ENCODE measurements at places on chromosomes 16 and 17.

GRCh38 chr17:77365584-77366186 is 224.9 kb downstream of the SEC14L1 start:
- no peak for DNase-seq

GRCh38 chr16:10579965-10580882 is at the start of gene EMP2:
Gene EMP2, minus strand, starts transcription at chr16:10580598. Its CDS starts 32,981 bp downstream, at chr16:10547617.
- no peak for DNase-seq

GRCh38 chr16:1010251-1010650 is 28.7 kb downstream of the SOX8 start:
- no peak for DNase-seq

DNA sequence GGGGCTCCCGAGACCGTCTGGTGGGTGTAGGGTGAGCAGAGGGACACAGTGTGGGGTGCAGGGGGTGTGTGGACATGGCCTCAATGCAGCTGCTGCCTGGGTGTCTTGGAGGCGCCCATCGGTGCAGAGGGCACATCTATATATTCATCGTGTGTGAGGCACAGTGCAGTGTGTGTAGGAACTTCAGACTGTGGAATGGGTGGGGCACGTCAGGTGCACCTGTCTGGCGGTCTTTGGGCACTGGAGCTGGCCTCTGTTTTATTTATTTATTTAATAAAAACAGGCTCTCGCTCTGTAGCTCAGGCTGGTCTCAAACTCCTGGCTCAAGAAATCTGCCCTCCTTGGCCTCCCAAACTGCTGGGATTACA is 16.8 kb downstream of the LASP1 start:
- no peak for DNase-seq

GRCh38 chr16:19861811-19862327 is 22.8 kb downstream of the GPRC5B start:
- DNase-seq: no peak

DNA sequence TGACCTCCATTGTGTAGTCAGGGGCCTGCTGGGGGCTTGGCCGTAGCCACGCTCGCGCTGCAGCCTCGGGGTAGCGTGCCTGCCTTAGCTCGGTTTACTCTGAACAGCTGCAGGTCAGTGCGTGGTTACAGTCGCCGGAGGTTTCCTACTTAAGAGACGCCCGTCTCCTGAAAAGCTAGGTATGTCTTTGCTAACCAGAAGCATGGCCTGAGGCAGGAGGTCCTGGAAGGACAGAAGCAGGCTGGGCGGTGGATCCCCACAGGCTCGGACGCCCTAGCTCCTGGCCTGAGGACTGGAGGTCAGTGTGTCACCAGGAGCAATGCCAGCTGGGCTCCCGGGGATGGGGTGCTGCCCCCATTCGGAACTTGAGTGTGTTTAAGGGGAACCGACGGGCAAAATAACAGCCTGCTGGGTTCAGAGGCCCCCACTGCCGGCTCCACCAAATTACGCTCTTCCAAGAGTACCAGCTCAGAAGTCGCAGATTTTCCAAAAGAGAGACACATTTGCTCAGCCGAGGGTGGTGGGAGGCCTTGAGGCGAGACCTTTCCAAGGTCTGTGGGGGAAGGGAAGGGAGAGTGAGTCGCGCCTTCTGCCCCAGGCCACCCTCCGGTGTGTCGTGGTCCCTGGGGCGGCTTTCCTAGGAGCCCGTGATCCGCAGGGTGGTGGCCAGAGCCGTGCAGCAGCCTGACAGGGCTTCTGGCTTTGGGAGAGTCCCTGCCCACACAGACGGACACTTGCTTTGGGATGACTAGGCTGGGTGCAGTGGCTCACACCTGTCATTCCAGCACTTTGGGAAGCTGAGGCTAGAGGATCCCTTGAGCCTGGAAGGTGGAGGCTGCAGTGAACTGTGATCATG is 3.9 kb upstream of the GNG13 start:
- DNase-seq: no peak

DNA sequence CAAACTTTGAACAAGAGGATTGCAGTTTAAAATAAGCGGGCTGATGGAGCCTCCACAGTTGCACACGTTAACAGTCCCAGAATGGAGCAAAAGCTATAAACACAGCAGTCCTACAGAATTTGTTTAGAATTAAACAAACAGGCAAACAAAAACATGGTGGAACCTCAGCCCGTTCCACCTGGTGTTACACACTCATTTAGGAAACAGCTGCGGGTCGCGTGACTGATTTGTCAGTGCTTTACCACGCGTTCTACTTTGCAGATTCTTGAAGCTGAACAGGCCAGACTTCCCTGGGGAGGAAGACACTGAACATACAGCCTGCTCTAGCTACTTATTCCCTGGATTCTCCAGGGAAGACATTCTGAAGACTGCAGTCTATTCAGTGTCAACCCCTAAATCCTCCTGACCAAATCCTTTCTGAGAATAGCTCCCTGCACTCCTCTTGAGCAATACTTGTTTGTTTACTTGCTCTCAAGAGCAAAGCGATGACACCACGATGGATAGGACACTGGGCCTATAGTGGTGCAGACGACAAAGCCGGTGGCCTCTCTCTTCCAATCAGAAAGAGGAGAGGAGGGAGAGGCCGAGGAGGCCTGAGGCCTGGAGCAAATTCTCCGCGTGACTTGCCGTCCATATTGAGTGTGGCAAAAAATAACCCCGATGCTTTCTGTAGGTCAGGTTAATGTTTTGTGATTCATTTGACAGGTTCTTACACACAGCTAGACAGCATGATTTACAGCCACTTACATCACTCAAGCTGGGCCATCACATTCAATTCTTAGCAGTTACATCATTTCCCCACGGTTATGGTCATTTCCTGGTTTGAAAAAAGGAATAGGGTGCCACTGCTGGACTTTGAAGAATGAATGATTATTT is 4.0 kb upstream of the MAP1LC3B start:
- peak; percentile 99 for DNase-seq

GRCh38 chr17:72927146-72927545 is 165.3 kb downstream of the SLC39A11 start:
- DNase-seq: no peak

- no peak for DNase-seq
Observed at GRCh38 chr17:17180141-17180603, 26.0 kb downstream of the PLD6 start.

GRCh38 chr17:5035315-5035714 is at the start of gene SLC52A1:
Gene SLC52A1, minus strand, starts transcription at chr17:5035426. Its CDS starts 820 bp downstream, at chr17:5034606.
- DNase-seq: no peak

GRCh38 chr17:292016-292415 is 60.6 kb downstream of the RPH3AL start:
- no peak for DNase-seq

DNA sequence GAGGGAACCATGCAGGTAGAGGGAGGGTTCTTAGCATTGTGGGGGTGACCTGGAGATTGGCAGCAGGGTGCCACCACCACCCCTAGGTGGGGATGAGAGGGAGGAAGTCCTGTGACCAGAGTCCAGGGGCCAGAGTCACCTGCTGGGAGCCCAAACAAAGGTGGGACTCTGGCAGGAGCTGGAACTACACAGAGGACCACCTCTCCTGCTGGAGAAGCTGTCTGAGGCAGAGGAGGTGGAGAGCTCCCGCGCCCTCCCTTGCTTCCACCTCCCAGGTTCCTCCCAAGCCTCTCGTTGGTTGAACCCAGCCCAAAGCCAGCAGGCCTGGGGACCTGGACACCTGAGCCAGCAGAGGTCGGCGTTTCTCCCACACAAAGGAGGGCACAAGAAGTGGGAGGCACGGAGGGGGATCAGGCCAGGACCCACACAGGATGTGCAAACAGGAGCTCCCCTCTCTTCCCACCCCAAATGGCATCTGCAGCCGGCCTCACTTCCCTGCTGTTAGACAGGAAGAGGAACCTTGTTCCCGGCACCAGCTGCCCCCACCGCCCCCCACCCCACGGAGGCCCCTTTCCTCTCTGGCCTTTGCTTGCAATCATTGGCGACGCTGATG is 154.6 kb downstream of the SEC14L1 start:
- DNase-seq: no peak

DNA sequence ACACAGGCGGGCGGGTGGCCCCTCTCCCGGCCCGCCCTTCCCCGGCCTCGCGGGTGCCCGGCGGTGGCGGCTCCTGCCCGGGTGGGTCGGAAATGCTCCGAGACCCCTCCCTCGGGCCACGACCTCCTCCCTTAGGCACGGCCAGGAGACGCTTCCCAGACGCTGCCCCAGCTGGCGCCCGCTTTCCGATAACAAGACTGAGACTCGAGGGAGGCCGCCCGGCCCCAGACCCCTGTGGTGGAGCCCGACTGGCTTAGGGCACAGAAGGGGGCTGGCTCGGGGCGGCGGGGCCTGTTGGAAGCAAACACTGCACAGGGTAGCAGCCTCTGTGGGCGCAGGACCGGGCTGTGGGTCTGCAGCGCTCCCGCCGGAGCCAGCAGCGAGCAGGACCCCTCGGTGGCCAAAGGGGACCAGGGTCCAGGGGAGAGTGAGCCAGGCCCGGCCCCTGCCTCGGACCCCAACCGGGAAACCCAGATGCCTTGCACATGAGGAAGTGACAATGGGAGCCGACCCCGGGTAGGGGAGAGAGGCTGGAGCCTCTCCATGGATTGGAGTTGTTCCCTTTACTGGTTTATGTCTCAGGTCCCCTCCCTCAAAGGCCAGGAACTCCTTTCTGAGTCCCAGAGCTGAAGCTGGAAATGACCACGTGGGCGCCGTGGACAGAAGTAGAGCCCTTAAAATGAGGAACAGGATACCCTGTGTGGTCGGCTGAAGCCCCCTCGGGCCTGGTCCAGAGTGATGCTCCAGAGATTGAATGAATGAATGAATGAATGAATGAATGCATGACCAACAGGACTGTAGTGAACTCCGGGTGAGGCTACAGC is 19.8 kb upstream of the ADCY7 start:
- no peak for DNase-seq

GRCh38 chr17:16443511-16444257 is 28.3 kb downstream of the TRPV2 start:
- DNase-seq: no peak

GRCh38 chr17:73316919-73317505 is 5.2 kb upstream of the CDC42EP4 start:
- no peak for DNase-seq

Data from epithelial cell of prostate (primary cell).